ENCODE measurements at places on chromosomes 3 and 15.

DNA sequence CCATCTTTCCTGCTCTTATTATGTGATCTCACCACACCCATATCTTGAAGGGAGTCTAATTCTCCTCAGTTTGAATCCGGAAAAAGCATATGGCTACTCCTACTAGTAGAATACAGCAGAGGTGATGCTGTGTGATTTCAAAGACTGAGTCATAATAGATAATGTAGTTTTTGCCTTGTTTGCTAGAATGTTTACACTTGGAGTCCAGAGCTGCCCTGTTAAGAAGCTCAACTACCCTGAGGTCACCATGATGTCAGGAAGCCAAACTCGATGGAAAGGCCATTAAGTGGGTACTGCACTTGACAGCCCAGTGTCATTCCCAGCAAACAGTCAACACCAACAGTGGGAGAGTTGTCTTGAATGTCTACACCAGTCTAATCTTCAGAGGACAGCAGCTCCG, 56.9 kb downstream of the CD200R1L start:
- no peak for DNase-seq

GRCh38 chr3:31288641-31289100, 244.1 kb upstream of the STT3B start:
- DNase-seq, result peak; percentile 25

GRCh38 chr3:195094191-195094921, 176.6 kb downstream of the XXYLT1 start:
- DNase-seq, result no peak

- no peak for DNase-seq
Measured at GRCh38 chr3:71776538-71776937, 8.4 kb downstream of the PROK2 start.

GRCh38 chr15:66452971-66453580, 44.5 kb downstream of the SNAPC5 start:
- DNase-seq, result no peak

DNA sequence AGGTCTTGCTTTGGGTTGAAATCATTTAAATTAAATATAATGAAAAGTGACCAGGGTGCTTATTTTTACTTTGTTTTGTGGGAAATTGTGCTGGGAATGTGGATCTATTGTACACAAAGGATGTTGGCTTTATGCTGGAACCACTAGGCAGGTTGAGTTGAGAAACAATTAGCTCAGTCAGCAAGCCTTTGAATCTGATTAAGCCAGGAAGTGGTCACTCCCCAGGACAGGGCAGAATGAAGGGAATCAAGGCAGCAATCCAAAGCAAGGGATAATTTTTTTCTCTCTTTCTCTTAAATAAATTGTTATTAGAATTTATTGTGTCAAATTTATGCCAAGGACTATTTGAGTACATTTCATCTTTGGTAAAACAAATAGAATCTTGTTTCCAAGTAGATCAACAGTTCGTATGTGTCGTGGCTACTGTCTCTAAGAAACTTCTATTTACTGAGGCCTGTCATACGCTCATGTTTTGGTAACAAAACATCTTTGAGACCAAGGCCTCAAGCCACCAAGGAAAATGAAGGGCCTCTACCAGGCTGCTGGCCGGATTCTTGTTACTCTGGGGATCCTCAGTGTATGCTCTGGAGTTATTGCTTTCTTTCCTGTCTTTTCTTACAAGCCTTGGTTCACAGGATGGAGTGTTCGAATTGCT, at the start of gene TMEM212:
Gene TMEM212, plus strand, starts transcription at position 486 of the 655 bp plus-strand sequence. Its CDS starts 35 bp downstream, at position 521.
- no peak for DNase-seq

DNA sequence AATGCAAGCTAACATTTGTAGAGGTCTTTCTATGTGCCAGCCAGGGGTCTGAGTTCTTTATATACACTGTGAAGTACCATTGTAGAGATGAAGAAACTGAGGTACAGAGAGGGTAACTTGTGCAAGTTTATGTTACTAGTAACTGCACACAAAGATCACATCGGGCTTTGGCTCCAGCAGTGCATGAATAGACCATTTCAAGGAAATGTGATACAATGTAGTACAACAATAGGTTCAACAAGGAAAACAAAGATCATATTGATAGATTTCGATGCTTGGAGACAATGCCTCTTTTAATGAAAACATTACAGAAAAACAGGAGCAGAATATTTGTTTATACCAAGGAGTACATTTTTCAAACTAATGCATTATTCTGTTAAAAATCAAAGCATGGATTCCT, 115.3 kb downstream of the POLR2M start:
- no peak for DNase-seq

GRCh38 chr3:191353022-191353777, 22.9 kb upstream of the UTS2B start:
- no peak for DNase-seq
